ENCODE measurements at places on chromosomes 5 and 9.

- DNase-seq, result no peak
Observed at GRCh38 chr5:137481596-137481995, 17.5 kb downstream of the SPOCK1 start.

- no peak for DNase-seq
Observed at GRCh38 chr5:73027361-73027760, 71.5 kb downstream of the FCHO2 start.

DNA sequence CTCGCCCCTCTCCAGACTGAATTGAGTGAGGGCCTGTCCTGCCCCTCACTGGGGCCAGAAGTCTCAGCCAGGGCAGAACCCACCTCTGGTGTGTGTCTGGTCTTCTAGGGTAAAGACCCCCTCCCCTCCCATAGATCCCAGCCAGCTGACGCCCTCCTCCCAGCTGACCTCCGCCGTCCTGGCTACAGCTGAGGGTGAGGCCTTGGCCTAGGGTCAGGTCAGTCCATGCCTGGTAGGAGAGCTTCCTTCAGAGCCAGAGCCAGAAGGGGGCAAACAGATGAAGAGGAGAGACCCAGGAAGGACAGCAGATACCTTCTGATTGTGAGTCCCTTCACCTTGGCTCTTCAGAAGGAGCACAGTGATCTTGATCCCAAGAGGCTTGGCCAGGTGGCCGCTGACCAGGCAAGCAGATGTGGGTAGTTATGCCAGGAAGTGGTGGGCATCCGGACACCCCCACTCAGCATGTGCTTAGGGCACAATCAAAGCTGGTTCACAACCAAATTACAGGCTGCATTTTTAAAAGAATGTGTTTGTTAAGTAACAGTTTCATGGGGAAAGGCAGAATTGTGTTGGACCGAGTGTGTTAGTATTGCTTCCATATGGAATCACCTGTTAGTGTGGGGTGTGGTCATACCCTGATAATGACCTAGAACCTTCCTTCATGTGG lies 29.9 kb downstream of the JADE2 start:
- DNase-seq, result no peak

GRCh38 chr9:18855656-18856055 lies 177.4 kb downstream of the SAXO1 start:
- DNase-seq, result peak; percentile 50

DNA sequence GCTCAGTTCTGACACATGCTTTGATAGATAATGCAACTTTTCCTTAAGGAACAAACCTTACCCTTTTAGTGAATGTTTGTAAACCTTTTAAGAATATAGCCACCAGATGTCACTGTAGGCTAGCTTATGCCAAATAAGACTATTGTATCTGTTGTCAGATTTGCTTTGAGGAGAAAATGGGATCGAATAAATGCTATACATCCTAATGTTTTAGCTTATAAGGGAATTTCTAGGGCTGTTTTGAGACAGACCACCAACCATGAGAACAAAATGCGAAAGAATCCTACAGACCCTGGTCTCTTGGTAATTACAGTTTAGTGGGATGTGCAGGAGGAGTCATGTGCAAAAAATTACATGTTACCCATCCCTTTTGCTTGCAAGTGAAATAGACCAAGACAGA lies 127.6 kb upstream of the NMUR2 start:
- DNase-seq, result peak; percentile 55

DNA sequence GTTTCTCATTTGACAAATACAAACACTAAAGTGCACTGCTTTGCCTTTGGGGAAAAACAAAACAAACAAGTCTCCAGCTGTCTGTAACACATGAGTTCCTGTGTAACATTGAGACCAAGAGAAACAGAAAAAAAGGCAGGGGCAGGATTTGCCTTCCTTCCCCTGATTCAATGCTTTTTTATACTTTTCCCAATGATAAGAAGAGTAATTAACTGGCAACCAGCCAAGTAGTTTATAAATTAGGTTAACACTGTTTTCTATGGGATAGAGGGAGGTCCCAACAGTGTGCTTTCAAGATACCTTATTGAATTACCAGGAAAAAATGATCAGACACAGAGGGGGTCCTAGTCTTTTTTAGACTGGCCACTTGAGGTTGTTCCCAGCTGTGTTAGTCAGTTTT lies 346.8 kb downstream of the TRIM36 start:
- DNase-seq, result no peak

GRCh38 chr5:31021181-31021624 lies 172.3 kb upstream of the CDH6 start:
- DNase-seq, result no peak

DNA sequence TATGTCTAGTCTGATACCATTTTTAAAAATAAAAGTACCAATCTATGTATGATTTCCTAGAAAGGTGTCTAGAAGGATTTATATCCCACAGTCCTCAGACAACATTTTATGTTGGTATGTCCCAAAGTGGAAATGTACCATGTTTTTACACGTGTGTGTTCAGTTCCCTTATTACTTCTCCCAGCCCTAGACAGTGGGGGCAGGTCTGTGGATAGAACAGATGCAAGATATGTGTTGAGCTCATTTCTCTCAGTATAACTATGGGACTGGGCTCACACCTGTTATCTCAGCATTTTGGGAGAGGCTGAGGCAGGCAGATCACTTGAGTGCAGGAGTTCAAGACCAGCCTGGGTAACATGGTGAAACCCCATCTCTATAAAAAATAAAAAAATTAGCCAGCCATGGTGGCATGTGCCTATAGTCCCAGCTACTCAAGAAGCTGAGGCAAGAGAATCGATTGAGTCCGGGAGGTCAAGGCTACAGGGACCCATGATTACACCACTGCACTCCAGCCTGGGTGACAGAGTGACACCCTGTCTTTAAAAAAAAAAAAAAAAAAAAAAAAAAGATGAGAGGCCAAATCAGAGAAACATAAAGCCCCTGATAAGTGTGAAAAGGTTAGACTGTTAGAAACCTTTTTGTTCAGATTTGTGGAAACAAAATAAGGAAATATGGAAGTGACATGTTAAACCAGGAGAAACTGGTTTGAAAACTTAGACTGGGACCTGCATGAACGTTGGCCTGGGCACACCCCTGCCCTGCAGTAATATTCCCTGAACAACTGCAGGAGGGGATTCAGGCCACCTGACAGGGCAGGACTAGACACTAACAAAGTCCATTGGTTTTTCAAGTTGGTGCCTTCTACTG lies 7.4 kb upstream of the SLC2A8 start:
- no peak for DNase-seq

GRCh38 chr5:160360310-160360709 lies 10.1 kb downstream of the C1QTNF2 start:
- DNase-seq, result no peak

GRCh38 chr9:88799541-88800328 lies 191.5 kb upstream of the S1PR3 start:
- no peak for DNase-seq

- no peak for DNase-seq
Observed at GRCh38 chr9:128887914-128888350, 6.0 kb downstream of the LRRC8A start.

DNA sequence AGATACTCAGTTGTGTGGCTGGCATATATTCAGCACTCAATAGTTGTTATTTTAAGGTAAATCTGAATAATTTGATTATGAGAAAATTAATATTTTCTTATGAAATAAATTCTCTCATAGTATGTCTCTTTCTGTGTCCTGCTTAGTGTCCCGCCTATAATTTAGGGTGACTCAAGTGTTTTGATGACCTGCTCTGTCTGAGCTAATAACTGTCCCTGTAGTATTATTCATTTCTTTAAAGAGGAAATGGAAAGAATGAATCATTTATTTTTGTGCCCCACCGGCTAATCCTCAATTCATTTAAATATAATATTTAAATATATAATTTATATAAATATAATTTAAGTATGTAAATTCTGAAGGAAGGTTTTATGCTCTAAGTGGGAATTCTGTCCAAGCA lies 4.1 kb downstream of the SLC1A1 start:
- no peak for DNase-seq

- no peak for DNase-seq
Observed at GRCh38 chr9:133679056-133679455, 42.9 kb downstream of the DBH start.

DNA sequence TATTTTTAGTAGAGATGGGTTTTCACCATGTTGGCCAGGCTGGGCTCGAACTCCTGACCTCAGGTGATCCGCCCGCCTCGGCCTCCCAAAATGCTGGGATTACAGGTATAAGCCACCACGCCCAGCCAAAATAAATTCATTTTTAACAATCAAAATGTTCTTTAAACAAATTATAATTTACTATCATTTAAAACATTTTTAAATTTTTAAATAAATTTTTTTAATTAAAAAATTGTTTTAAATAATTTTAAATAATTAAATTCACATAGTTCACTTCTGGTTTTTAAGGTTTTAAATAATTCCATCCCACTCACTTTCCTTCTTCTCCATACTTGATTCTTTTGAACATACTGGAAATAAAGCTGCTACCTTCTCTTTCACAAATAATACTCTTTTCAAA lies 15.0 kb upstream of the TTC33 start:
- DNase-seq, result no peak

DNA sequence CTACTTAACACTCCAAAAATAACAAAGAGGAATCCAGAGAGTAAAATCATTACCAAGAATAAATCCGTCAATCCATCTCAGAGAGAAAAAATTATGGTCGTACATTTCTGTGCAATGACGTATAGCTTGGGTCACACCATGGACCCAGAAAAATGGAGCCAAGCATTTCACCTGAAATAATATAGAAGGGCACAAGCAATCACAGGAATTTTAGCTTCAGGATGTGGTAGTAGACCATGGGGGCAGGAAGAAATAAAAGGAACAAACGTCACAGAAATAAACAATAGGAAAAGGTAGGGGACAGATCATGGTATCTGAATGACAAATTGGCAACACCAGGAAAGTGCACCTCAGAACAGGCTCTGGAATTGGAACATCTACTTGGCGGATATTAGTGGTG lies 231.0 kb downstream of the PLK2 start:
- no peak for DNase-seq

GRCh38 chr5:136057401-136058038 lies 28.7 kb downstream of the TGFBI start:
- DNase-seq, result no peak

All from LoVo (cell line).